ENCODE measurements at places on chromosomes 1 and 21.

GRCh38 chr1:99538618-99538956 is 107.3 kb upstream of the PALMD start:
- no peak for DNase-seq

GRCh38 chr1:233025157-233025556 is 74.7 kb downstream of the NTPCR start:
- DNase-seq = no peak

DNA sequence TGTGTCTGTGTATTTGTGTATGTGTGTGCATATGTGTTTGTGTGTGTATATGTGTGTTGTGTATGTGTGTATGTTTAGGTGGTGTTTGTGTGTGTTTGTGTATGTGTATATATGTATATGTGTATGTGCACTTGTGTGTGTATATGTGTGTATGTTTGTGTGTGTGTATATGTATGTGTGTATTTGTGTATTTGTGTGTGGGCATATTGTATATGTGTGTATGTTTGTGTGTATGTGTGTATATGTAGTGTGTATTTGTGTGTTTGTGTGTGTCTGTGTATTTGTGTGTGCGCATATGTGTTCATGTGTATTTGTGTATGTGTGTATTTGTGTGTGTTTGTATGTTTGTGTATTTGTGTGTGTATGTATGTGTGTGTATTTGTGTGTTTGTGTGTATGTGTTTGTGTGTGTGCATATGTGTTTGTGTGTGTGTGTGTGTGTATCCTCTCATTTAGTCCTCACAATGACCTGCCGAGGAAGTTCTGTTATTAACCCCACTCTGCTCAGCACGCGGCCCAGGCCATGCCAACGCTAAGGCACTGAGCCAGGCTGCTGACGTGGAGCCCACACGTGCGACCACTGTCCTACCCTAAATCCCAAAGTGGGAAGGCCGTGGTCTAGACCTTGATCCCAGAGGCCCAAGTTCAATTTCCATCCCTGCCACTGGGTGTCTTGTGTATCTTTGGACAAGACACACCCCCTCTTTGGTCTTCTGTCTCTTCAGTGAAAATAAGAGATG is 43.2 kb upstream of the TMEM51 start:
- DNase-seq = no peak

DNA sequence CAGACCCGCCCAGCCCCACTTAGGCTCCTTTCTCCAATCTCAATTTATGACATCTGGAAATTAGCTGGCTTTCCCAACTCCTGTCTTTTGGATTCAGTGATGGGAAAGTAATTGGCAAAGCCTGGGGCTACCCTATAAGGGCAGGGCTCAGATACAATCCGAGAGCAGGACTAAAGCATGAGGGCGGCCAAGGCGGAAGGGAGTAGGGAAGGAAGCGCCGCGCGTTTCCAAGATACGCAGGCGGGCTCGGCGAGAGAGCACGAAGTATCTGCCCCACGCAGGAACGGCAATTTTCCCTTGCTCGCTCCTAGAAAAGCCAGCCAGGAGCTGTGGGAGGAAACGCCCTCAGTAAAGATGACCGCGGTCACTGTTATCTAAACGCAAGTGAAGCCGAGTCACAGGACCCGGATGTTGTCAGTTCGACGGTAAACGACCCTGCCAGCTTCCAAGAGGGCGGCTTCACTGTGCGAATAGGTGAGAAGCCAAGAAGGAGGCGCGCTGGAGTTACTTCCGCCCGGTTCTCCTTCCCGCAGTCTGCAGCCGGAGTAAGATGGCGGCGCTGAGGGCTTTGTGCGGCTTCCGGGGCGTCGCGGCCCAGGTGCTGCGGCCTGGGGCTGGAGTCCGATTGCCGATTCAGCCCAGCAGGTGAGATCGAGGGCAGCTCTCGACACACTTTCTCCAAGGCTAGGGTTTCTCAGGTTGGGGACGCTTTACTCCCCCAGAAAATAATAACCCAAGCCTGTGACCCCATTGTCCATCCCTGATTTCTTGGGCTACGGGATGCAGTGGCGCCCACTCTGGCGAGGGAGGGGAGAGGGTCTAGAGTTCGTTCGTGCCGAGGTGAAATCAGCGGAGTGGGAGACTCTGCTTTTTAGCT is at the start of gene NDUFS2:
Gene NDUFS2 (plus strand): TSS at position 532 of the 877 bp plus-strand sequence. CDS start 19 bp downstream, at position 551.
- DNase-seq = peak; percentile 25

GRCh38 chr1:89305493-89305892 is 32.8 kb upstream of the GBP5 start:
- DNase-seq = no peak

DNA sequence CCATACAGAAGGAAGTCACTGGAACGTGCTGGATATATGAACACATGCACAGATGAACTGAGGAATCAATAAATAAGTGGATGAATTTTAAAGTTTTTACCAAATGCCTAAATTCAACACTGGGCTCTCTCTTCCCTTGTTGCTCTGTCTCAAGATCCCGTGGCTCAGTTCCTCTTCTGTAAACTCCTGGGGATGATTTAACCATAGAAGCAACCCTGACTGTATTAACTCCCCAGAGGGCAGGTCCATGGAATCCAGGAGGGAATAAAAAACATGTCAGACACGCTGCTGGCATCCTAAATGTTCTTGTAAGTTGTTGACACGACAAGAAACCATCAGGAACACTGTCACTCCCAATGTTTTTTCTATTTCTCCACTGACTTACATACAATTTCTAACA is 45.3 kb upstream of the GPR157 start:
- no peak for DNase-seq

GRCh38 chr21:45403825-45404729 is 888 bp upstream of the COL18A1 start:
- DNase-seq = no peak

GRCh38 chr1:155062702-155063411 is 683 bp upstream of the EFNA4 start:
- DNase-seq = no peak

DNA sequence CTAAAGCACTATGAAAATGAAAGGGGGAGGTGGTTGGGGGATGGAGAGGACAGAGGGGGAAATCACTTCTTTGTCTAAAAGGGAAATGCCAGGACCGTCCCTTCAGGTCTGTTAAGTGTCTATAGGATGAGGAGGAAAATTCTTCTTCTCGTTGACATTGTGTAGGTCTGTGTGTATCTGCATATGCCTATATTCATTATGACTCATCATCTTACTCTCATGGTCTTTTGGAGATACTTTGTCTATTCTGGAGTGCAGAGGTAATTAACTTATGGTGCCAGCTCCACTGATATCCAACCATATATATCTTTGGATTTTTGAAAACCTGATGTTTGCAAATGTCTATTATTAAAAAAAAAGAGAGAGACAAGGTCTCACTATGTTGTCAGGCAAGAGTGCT is 143.7 kb downstream of the PBX1 start:
- DNase-seq = no peak

GRCh38 chr21:17435565-17436543 is 77.0 kb upstream of the CXADR start:
- DNase-seq = no peak

DNA sequence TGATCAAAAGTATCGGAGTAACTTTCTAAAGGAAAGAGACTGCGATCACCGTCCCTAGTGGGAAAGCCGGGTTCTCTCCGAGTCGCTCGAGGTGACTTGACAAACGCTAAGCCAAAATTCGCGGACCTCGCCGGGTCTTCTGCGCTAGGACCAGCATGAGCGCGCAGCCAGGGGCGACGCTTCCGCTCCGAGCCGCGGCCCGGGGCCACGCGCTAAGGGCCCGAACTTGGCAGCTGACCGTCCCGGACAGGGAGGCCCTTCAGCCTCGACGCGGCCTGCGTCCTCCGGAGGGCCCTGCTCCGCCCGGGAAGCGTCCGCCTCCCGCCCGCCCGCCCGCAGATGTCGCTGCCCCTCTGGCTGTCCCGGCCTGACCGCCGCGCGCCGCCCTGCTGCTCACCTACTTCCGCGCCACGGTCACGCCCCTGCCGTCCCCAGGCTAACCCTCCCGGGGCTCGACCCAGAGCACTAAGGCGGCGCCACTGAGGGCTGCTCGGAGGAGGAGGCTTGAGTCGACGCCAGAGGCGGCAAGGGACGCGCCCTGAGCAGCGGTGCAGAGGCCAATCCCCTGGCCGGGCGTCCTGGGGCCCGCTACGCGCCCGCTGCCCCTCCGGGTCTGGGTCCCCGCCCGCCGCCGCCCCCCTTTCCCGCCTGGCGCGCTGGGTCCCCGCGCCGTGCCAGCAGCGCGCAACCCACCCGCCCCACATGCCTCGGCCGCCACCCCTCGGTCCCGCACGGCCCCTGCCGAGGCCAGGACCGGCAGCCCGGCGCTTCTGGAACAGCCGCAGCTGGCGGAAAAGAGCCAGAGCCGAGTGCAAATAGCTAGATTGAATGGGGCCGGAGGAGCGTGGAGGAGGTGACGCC is 896 bp upstream of the DUSP10 start:
- no peak for DNase-seq

GRCh38 chr1:30817077-30817438 is 59.5 kb upstream of the LAPTM5 start:
- DNase-seq = no peak

DNA sequence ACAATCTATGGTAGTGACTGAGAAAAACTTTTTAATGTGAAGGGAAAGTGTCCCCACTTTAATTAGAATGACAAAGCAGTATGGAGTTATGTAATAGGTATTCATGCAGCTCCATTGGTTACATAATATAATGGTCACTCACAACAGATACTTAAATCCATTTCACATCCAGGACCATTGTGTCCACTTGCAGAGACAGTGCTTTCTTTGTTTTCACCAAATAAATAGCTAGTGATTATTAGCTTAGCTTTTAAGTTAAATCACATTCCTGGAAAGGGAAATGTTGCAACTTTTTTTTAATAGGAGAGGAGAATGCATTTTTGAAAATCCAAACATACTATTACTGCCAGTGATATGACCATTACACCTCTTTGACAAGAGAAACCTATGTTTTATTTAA is 22.9 kb downstream of the RGL1 start:
- no peak for DNase-seq

DNA sequence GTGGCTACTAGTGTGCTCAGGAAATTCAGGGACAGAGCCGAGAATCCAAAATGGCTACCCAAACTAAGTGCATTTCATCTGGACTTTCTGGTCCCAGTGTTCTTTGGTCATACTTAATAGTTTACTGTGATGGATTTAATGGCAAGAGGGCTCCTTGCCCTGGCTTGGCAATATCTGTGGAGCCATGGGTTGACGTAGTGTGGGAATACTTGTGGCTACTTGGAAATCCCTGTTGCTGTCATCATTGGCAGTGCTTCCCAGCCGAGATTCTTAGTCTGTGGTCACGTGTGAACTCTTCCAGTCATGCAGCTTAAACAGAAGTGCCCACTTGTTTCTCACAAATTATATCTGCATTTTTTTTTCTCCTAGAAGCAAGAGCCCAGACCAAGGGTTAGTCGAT is 198.9 kb downstream of the HS2ST1 start:
- no peak for DNase-seq

DNA sequence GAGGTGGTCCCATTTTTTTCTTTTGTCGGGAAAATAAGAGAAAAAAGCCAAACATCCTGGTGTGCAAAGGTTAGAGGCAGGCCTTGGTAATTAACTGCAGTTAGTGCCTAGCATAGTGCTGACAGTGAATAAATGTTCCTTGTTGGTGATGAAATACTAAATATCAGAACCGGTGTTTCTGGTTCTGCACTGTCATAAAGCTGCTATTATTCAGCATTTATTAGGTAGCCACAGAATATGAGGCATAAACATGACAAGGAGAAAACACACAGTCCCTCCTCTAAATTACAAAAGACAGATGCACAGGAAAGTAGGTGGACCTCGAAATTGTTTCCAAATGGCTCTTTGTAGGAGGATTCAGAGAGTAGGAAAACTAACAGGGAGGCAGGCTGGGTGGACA is 122.0 kb upstream of the ADGRL2 start:
- no peak for DNase-seq

- no peak for DNase-seq
Measured at GRCh38 chr1:78667939-78668338, 18.3 kb downstream of the IFI44 start.

DNA sequence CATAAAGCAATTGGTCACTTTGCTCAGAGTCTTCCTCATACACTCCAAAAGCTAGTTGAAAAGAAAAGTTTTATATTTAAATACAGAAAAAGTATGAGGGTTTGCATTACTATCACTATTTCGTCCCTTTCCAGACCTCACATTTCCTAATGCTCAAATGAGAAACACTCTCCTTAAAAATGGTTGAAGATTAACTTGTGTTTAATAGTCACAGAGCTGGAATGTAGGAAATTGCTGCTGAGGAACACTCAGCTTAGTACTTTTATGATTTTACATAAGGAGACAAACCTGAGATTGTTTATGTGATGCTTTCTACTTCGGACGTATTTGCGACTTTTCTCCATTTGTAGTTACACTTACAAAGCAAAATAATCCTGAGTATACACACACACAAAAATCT is 39.8 kb downstream of the MYSM1 start:
- no peak for DNase-seq

- DNase-seq = no peak
Measured at GRCh38 chr1:182279724-182280503, 111.7 kb downstream of the GLUL start.

- DNase-seq = no peak
Measured at GRCh38 chr21:21010228-21010627, 12.0 kb downstream of the NCAM2 start.

DNA sequence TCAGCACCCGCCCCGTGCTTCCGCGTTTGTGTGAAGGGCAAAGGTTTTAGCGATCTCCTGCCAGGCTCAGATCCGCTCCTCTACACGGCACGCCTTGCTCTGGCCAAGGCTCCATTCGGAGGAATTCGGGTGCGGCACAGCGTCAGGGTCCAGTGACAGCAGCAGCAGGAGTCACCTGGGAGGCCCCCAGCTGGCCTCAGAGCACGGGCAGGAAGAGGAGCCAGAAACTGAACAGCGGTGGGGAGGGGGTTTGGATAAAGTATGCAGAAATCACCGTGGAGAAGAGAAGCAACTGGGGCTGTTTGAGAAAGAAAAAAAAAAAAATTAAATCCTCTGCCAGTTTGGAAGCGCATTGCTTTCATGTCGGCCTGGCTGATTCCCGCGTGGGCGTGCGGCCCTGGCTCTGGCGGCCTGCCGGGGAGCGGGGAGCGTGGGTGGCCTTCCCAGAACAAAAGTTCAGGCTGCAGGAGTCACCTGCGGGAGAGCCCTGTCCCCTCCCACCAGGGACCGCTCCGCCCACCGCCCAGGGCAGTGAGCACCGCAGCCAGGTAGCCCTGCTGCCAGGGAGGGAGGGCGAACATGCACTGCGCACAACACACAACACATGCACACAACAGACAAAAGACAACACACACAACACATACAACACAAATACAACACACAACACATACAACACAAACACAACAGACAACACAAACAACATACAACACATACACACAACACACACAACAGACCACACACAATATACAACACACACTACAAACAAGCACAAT is 107.6 kb downstream of the ETS2 start:
- DNase-seq = peak; percentile 57
